ENCODE measurements at places on chromosomes 2 and 18.

- DNase-seq, result no peak
These were observed 6.6 kb downstream of the CHPF start for GRCh38 chr2:219536967-219537366.

GRCh38 chr2:202950592-202950991 is 38.5 kb downstream of the CARF start:
- peak; percentile 92 for DNase-seq

DNA sequence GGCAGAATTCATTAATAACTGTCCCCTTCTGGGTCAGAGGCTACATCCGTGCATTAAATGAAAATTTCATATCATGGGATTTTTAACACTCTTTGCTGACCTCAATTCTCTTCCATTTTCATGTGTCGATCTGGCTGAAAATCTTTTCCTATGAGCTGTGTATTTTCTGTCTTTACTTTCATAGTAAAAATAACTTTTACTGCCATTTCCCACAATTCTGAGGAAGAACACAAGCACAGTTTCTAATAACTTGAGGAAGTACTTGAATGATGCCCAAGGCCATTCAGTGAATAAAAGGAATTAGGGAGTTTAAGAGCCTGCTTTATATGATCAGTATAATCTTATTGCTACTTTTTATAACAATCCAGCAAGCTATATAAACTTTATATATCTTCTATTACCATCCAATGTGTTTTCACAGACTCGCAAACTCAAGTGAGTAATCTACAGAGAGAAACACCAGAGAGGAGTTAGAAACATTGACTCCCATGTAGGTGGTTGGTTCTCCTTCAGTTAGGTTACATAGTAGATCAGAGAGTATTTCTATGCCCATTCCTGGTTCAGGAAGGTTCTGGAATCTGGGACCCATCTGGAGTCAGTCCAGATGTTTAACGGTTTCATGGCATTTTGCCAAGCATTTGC is 340.0 kb downstream of the FBXO15 start:
- DNase-seq, result no peak

GRCh38 chr2:147487286-147487977 is 357.4 kb upstream of the ACVR2A start:
- DNase-seq, result no peak

DNA sequence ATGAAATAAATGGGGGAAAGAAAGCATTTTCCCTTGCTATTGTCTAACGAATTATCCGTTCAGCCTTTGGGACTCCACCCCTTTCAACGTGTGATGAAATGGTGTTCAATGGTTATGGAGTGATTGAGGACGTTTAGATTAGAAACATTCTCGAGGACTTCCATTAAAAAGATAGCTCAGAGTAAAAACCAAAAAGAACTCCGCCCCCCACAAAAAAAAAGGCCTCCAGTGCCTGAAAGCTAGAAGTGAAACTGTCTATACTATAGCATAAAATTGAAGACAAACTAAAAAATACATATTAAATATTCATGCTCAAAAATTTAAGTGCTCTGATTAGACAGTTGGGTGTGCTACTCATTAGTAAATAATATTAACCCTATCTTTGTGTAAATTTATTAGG is 3.0 kb upstream of the ZNF516 start:
- DNase-seq, result peak; percentile 85

DNA sequence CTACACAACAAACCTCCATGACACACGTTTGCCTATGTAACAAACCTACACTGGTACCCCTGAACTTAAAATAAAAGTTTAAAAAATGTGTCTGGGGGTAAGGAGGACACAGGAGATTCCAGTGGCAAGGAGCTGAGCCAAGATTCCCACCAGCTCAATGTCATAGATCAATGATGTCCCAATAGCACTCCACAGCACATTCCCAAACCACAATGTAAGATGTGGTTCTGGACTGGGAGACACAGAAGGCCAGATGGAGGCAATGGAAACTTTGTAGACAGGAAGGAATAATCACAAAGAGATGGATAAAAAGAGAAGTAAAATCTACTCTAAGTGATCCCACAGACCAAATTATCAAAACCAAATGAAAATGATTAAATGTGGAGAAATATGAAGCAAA is 312.4 kb upstream of the SOX11 start:
- no peak for DNase-seq

DNA sequence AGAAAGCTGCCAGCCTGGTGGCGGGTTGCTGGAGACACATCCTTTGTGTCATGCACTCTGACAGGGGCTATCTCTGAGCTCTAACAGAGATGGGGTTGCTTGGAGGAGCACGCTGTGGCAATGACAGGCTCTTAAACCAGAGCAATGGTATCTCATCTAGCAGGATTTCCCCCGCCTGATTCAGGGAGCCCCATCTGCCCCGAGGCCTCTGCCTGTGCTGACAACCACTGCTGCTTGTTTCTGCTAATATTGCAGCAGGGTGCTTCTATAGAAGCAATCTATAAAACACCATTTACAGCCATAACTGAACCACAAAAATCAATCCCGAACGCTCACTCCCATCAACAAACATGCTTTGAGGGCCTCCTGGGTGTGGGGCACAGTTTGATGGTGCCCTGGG is 12.8 kb upstream of the DNPEP start:
- DNase-seq, result no peak

DNA sequence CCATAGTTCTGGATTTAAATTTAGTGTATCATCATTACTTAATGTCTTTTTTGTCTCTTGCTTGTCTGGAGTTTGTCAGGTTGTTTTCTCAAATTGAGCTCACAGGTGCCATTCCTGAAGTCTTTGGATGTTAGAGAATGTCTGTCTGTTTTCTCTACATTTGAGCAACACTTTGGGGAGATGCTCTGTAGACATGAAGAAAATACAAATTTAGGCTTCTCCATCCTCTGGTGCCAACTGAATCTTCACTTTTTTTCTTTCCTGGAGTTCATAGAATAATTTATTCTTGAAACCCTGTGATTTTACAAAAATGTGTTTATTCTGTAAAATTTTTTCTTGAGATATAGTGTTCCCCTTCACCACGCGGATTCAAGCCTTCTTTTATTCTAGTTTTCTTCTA is 256.4 kb upstream of the HDAC4 start:
- no peak for DNase-seq

GRCh38 chr2:1884933-1885580 is 140.7 kb upstream of the PXDN start:
- no peak for DNase-seq

DNA sequence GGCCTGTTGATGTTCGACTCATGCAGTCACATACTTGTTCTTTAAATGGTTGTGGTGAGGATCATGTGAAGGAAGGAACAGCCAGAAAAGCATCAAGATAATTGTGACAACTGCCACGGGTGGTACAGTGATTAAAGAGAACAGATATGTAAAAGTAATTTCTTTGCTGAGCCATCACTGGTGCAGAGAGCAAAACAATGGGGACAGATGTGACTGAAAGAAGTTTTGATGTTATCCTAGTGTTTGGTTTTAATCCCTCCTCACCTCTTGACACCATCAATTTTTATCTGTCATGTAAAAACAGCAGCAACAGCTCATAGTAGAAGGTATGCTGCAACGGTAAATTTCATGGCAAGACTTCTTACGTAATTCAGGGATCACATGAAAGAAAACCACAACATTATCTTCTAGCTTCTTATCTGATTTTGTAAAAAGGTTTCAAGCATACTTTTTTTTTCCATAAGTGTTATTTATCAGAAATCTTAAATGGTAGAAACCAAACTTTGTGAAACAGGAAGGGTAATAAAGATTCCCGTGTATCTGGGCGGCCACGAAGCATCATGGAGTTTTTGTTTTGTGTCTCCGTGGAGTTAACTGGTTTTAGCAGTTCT is 65.2 kb downstream of the PLCL1 start:
- no peak for DNase-seq

DNA sequence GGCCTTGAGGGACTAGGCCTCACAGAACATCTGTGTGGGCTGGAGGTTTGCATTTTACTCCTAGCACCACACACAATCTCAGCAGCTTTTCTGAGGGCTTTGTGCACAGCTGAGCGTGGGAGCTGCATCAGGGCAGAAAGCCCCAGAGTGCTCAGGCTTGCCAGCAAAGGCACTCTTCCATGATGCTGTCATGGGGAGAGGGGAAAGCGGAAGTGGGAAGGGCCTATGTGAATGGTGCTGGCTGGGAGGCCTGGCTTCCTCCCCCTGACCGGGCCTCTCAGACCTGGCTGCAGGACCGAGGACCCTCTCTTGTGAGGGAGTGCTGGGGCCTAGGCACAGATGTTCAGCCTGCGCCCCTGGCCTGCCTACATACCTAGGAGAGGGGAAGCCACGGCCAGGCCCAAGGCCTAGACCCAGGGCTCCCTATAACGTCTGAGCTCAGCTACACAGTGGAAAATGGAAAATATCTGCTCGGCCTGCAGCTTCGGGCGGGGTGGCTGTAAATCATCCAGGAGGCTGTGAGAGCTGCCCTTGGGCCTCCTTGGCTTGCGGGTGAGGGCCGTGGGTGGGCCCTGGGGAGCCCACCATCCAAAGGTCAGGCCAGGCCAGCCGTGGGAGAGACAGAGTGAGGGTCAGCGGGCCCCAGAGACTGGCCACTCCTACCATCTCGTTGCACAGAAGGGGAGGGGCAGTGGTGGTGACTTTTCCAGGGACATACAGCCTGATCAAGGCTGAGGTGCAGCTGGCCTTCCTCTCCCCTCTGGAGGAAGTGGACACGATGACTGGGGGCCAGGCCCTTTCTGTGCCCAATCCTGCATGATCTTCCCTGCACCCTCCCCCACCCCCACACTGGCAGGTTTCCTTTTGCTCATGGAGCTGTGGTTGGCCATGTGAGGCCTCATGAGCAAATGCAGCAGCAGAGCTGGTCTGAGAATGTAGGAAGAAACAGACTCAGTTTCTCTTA is 22.8 kb downstream of the GLI2 start:
- no peak for DNase-seq

DNA sequence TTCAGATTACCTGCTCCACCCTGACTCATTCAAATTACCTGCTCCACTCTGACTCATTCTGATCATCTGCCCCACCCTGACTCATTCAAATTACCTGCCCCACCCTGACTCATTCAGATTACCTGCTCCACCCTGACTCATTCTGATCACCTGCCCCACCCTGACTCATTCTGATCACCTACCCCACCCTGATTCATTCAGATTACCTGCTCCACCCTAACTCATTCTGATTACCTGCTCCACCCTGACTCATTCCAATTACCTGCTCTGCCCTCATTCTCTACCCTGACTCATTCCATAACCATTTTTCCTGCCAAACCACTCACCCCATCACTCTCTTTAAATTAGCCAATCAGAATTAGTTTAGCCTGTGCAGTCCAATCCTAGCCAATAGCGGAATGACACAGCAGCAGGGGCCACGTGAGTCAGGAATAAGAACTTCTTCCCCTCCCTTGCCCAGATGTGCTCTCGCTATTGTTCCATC is 26.2 kb downstream of the CFAP53 start:
- DNase-seq, result no peak

DNA sequence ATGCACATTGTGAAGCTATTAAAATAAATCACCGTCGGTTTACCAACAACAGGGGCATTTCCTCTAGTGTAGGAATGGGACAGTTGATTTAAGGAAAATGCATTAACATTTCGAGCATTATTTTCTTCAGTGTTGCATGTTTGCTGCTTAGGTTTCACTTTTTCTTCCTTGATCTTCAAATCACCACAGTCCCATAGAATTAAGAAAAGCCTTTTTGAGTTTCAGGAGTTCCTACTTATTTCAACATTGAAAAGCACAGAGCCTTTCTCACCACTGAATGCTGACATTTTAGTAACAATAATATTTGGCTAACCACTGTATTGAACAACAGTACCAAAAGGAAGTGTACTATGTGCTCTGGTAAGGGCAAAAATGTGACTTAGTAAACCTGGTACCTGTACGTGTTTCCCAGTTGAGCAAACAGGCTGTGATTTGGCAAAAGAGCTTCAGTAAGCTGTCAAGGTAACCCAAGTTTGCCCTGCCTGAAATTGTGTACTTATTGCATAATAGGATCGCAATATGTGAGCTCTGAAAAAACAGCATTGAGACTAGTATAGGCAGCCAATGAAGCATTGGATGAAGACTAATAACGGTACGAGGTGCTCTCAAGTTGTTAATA is 2.2 kb downstream of the LRRTM4 start:
- no peak for DNase-seq

- no peak for DNase-seq
These were observed 210.9 kb upstream of the TMEM200C start for GRCh38 chr18:6106091-6106685.

- no peak for DNase-seq
These were observed 1.5 kb downstream of the RALB start for GRCh38 chr2:120254178-120254577.

DNA sequence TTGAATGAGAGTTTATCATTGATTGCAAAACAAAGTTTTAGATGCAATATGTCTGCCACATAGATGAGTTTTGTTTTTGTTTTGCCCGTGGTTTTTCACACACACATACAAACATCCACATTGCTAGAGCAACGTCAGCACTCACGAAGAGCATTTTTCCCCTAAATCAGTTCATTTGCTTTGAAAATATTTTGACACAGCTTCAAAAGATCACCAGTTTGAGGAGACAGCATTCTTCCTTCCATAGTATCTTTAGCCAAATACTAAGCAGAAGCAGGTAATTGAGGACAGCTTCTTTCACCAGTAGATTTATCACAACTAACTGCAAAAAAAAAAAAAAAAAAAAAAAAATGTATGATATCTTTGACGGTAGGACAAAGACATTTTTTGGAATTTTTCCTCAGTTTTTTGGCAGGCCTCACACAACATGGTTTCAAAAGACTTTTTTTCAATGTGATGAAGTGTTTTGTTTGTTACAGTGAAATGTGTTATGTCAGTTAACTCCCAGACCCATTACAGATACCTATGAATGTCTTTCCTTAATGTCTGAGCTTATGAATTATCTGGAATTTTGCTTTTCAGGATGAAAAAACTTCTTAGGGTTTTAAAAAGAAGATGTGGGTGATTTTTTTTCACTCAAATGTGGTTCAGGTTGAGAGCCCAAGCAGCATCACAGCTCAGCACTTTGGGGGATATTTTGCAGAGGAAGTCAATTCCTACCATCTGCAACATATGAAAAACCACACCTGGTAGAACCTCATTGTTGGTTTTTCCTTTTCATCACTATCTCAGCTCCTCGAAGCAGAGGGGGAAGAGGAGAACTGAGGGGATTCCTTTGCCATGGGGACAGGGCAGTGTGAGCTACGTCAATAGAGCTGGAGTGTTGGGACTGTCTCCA is 31.6 kb downstream of the AOX1 start:
- DNase-seq, result no peak

GRCh38 chr2:39266916-39267434 is 23.2 kb upstream of the CDKL4 start:
- DNase-seq, result no peak

GRCh38 chr18:76553715-76554546 is 58.9 kb upstream of the ZNF516 start:
- peak; percentile 96 for DNase-seq

- no peak for DNase-seq
These were observed 31.7 kb upstream of the ZCCHC2 start for GRCh38 chr18:62490967-62491695.
